GM12865 (cell line): ENCODE measurements at places on chromosomes 1 and 21.

DNA sequence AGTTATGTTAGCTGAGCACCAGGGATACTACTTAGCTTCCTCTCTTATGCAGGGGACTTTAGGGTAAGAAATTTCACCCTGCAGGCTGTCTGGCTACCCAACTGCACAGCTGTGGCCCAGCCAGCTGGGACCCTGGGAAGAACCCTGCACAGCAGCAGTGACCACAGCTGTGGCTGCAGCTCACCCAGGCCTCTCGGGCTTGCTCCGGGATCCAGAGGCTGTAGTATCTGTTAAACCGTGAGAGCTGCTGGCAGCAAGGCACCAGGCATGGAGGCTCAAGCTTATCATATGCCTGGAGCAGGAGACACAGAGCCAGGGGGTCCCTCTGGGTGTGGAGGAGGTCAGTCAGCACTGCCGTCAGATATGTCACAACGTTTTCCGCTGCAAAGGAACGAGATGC is 40.3 kb downstream of the URB1 start:
- no peak for DNase-seq

GRCh38 chr1:176809292-176809691 is 346.3 kb downstream of the PAPPA2 start:
- DNase-seq, result no peak

DNA sequence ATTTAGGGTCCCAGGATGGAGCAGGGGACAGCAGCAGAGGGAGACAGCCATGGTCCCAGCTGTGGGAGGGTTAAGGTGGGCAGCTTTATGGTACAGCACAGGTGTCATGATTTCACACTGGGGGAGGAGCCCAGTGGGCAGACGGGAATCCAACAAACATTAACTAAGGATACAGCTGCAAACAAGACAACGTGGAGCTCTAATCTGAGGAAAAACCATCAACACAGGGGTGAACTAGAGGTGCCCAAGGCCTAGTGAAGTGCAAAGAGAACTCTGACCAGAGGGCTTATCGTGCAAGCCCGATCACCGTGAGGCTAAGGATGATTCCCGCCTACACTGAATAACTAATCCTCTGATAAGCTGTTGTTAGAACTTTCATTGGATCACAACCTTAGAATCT is 18.7 kb downstream of the ECE1 start:
- no peak for DNase-seq

- DNase-seq, result peak; percentile 57
Observed at GRCh38 chr1:22709891-22710700, 543 bp upstream of the EPHB2 start.

DNA sequence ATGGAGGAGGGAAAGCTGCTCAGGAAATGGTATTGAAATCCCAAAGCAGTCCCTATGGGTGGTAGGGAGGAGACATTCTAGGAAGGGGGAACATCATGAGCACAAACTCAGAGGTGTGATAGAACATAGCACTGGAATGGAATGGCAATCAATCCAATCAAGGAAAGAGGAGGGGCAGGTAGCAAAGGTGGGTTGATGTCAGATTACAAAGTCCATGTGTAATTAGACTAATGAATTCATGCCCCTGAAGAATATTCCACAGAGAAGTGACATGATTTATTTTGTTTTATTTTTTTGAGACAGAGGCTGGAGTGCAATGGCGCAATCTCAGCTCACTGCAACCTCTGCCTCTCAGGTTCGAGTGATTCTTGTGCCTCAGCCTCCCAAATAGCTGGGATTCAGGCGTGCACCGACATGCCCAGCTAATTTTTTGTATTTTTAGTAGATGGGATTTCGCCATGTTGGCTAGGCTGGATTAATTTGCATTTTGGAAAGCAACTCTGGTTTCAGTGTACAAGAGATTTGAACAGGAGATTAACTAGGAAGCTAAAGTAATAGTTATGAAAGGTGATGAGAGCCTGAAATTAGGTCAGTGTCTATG is 36.1 kb downstream of the DEGS1 start:
- DNase-seq, result no peak

GRCh38 chr21:25343774-25344545 is 263.3 kb downstream of the MRPL39 start:
- no peak for DNase-seq

DNA sequence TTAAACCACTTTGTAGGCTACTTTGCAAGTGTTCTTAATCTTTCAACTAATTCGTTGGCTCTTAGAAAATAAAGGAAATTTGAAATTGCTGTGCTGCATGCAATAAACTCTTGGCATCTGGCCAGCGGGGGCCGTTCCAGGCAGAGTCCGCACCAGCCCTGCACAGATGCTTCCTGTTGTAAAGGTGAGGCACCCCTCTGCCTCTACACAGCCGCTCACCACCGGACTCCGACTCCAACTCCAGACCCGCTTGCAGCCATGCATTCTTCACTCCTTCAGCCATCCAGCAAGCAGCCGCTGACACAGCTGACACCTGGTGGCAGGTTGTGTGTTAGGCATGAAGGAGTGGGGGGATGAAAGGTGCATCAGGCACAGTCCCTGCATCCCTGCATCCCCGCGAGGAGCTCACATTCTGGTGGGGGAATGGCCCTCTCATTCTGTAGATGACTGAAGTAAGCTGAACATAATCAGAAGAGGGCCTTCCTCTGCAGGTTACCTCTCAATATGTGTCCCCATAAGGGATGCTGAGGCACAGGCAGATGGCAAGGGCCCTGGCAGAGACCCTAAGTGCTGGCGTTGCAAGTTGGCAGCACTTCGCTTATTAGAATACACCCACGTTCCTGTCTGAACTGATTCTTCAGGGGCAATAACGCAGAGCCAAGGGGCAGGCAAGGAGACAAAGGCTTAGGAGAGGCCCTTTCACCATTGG is 56.8 kb downstream of the GLIS1 start:
- DNase-seq, result peak; percentile 30

DNA sequence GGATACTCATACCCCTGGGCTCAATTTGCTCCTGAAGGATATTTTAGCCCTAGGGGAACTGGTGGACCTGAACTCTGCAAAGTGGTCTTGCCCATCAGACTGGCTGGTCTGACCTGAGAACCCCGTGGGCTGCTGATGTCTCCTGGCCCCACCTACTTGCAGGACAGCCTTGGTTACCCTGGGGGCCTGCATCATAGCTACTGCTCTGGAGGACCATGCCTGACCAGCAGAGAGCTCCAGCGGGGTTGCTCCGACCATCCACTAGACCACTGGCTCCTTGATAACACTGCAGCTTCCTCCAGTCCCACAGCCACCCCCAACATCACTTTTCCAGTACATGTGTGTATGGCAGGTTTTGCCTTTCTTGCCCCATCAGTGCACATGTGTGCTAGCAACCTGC is 331.6 kb upstream of the BRINP3 start:
- no peak for DNase-seq

DNA sequence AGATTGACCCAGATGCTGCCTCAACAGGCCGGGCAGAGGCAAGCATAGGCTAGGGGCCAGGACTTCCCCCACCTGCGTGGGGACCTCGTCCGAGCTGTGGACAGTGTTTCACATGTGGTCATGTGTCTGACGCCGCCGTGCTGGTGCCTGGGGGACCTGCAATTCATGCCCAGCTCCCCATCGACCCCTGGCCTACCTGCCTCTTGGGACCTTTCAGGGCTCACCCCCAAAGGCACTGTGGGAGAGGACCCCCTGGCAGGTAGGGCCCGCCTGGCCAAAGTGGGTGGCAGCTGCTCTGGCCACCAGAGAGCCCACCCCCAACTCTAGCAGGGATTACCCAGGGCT is 4.4 kb downstream of the TMEM201 start:
- no peak for DNase-seq

GRCh38 chr21:37039411-37040075 is 33.0 kb downstream of the RIPPLY3 start:
- DNase-seq, result no peak

DNA sequence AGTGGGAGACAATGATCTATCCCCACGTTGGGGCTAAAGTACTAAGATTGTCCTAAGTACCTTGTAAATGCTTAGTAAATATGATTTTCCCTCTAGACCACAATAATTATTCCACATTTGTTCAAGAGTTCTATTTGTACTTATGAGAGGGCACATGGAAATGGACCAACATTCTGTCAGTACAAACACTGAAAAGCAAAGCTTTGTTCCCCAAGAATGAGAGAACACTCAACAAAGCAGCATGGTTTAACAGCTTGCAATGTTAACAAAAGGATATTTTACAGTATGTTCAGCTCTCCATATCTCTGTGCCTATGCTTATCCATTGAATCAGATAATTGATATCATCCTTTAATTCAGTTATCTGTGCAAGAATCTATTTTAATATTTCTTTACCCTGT is 35.4 kb downstream of the RBM11 start:
- DNase-seq, result no peak

DNA sequence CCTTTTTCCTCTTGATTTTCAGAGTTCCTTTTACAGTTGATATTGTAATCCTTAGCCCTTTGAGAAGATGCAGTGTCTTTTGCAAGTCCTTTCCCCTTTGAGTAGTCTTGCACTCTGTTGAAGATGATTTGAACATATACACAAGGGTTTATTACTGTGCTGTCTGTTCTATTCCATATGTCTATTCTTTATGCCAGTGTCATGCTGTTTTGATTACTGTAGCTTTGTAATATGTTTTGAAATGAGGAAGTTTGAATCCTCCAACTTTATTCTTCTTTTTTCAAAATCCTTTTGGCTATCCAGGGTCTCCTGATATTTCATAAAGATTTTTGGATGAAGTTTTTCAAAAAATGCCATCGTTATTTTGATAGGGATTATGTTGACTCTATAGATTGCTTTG is 101.0 kb downstream of the POFUT2 start:
- DNase-seq, result no peak

GRCh38 chr1:218164930-218165700 is 120.0 kb upstream of the RRP15 start:
- DNase-seq, result peak; percentile 3

DNA sequence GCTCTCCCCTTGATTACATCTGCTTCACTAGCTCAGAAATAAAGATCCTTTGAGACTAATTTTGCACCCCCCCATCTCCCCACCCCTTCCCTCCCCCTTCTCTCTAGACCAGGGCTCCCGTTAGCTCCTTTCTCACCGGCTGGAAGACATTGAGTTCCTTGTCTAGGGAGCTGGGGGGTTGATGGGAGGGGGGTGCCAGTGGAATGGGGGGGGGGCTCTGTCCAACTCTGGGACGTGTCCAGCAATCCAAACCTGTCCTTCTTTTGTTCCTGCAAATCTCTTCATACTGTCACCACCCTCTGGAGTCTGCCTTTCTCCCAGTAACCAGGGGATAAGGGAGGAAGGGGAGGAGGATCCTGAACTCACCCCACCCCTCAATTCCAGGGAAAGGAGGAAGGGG is 61.9 kb downstream of the RHBG start:
- DNase-seq, result no peak

DNA sequence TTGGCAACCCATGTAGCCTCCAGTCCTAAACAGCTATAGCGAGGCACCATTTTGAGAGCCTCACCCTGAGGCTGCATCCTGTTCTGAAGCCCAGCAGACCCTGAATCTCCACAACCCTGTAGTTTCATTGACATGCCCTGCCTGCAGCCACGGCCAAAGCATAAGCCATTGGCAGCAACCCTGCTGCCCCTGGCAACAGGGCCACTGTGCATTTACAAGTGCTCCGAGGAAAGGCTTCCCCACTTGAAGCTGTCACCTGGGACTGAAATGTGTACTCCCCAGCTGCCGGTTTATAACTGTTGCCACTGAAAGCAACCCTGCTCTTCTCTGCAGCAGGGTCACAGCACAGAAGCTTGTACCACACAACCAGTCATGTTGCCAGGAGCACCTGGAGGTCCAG is 124.2 kb upstream of the OLFM3 start:
- no peak for DNase-seq

DNA sequence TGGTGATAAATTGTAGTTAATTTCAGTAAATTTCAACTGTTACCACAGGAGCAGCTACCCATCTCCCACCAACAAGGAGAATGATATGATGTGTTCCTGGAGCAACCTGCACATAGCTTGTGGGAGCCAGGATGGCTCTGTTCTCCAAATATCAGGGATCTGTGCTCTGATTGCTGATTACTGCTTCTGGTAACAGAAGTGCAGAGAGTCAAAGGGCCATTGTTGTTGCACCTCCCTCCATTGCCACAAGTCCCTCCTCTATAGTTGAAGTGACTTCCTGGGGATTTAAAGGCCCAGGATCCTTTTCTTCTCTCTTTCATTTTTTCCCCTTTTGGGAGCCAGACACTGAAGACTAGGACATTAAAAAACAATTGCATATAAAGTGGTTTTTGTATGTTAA is 51.6 kb upstream of the HPDL start:
- DNase-seq, result no peak

GRCh38 chr1:46760558-46761166 is 38.2 kb upstream of the CYP4B1 start:
- no peak for DNase-seq

DNA sequence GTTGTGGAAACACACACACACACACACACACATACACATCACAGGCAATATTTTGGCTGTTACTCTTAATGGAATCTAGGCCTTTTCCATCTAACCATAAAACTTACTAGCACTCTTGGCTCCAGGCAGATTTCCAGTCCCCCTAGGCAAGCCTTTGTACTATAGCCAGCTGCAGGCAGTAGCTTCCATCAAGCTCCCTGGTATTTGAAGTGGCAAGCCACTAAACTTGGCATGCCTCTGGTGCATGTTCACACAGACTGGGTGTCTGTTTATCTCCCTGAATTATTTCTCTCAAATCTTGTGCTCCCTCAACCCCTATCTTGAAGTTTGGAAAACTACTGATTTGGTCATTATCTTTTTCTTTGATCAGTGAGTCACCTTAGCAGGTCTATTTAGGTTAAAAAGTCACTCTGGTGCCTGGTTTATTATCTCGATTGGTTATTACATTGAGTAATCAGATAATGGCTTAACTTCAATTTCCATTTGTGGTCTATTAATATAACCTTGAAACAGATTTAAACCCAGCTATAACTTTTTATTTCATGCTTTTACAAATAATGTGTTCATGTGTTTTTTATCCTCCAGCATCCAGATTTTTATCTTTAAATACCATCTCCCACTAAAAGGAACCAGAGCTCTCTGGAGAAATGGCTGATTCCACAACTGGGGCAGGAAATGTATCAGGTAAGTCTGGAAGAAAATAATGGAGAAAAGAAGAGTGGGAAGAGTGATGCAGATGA is 2.7 kb upstream of the RBM15 start:
- no peak for DNase-seq

GRCh38 chr1:59601041-59601441 is 213.7 kb upstream of the HOOK1 start:
- no peak for DNase-seq

DNA sequence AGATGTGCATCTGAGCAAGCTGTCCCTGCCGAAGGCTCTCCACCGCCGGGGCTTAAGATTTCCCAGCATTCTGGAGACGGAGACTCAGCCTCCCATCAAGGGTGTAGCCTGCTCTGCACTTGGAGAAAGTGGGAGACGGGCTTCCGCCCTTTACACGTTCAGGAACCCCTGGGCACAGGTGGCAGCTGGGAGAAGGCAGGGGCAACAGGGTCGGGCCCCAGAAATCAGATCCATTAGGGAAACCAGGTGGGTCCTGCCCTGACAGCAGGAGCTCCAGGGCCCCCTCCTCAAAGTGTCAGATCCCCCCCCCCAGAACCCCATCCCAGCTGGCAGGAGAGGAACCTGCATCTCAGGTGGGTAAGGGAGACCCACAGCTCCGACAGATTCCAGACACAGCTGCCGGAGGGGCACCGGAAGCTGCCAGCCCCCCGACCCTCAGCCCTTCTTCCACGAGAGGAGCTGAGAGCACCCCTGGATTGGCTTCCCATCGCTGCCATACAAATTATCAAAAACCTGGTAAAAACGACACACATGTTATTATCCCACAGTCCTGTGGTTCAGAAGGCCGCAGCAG is 236.6 kb downstream of the NPHP4 start:
- DNase-seq, result no peak
